ENCODE measurements at places on chromosomes 16 and 17.

- DNase-seq: no peak
Measured at GRCh38 chr16:50819706-50820105, 77.8 kb downstream of the CYLD start.

- no peak for DNase-seq
Measured at GRCh38 chr16:49468611-49469310, 95.2 kb downstream of the C16orf78 start.

GRCh38 chr17:68432086-68432864, 25.0 kb downstream of the WIPI1 start:
- no peak for DNase-seq

DNA sequence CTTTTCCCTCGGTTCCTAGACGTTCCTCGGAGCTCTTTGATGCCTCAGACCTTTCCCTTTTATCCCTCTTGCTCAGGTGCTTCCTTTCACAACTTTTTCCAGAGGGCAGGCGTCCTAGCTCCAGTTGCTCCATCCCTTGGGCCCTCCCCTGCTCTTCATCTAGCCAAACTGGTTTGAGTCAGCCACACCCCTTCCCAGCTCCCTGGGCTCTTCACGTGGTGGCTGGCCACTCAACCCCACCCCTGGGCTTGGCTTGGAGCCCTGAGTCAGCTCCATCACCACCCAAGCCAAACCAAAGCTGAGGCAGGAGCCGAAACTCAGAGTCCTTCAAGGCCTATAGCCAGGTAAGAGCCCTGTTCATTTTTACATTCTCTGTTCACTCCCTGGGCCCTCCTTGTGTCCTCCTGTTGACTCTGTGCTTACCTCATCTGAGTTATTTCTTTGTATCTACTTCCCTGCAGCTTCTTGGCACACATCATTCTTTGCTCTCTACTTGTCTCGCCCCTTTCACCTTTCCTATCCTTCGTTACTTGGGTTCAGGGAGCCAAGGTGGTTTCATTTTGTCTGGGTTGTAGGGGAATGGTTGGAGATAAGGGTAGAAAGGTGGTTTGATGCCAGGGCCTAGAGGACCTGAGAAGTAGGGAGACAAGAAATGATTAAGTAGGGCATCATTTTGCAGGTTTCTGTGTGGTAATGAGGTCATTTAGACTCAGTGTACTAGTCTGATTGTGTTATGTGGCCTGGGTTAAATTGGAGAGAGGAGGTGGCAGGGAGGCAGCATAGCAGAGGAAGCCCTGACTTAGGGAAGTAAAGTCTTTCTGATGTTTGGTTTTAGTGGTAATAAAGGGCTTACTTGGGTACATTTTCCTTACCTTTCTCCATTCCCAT, 7.6 kb upstream of the PHKG2 start:
- no peak for DNase-seq

- no peak for DNase-seq
Measured at GRCh38 chr16:89120921-89121351, 27.3 kb downstream of the ACSF3 start.

- no peak for DNase-seq
Measured at GRCh38 chr16:56422896-56423441, 2.4 kb downstream of the AMFR start.

DNA sequence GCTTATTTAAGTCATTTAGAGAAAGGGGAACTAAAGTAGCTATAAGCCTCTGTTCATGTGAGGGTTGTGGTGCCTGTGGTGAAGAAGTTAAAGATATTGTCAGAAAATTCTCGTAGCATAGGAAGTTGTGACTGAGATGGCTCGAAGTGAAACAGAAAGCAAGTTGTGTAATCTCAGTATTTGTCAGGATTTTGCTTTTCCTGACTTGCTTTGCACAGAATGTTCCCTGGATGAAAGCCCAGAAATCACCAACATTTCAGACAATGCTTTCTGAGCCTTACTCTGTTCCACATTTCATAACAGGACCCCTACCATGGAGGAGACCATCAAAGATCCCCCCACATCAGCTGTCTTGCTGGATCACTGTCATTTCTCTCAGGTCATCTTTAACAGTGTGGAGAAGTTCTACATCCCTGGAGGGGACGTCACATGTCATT, 10.6 kb downstream of the CALCOCO2 start:
- peak; percentile 90 for DNase-seq

GRCh38 chr16:15484662-15485061, 50.3 kb downstream of the BMERB1 start:
- DNase-seq: no peak

DNA sequence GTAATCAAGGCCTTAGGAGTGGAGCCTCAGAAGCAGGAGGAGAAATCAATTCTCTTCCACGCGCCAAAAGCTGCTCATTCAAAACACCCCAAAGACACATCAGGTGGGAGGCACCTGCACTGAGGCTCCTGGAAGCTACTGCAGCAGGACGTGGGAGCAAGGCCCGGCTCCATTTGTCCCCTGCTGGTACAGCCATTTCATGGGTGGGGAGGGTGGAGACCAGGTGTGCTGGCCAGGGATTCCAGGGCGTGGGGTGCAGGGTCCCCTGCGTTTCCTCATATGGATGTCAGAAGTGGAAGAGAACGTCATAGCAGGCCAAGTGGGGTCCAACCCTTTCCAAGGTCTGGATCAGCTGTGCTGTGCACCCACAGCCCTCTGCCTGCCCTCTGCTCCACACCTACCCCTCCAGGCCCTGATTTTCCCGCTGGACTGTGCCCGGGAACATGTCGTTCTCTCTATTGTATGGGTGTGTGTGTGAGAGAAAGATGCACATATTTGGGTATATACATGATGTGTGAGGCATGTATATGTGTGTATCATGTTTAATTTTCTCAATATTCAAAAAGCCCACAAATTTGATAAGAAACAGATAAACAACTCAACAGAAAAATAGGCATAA, 39.2 kb upstream of the CBX4 start:
- DNase-seq: no peak

DNA sequence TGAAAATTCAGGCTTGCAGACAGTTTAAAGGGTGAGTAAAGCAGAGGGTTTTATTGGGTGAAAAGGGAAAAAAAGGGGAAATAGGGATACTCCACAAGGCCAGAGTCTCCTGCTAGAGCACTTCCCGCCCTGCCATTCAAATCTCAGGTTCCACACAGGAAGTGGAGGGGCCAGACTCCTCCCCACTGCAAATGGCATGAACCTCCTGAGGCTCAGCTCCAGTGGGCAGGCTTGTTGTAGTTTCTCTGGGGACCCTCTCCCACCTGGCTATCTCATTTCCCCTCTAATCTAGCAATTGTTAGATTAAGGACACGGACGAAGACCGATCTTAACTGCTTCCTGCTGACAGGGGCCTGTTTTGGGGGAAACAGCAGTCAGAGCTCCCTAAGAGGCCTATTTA, 43.4 kb downstream of the TAOK1 start:
- DNase-seq: peak; percentile 13

- DNase-seq: no peak
Measured at GRCh38 chr17:8285270-8286181, 2.9 kb upstream of the RANGRF start.

DNA sequence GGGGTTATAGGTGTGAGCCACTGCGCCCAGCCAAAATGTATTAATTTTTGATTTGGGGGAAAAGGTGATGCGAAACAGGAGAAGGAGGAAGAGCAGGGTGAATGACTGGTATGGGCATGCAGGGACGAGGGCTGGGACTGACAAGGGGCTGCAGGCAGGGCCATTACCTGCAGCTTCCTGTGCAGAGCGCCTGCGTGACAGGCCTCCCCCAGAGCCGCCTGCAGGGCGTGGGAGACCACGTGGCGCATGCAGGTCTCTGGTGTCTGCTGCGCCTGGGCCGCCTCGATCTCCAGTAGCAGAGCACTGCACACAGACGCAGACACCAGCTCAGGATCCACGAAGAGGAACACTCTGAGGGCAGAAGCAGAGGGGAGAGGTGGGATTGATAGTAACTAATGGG, 32.4 kb downstream of the PIK3R6 start:
- DNase-seq: no peak

GRCh38 chr16:70678121-70678897, 7.5 kb downstream of the MTSS2 start:
- no peak for DNase-seq

DNA sequence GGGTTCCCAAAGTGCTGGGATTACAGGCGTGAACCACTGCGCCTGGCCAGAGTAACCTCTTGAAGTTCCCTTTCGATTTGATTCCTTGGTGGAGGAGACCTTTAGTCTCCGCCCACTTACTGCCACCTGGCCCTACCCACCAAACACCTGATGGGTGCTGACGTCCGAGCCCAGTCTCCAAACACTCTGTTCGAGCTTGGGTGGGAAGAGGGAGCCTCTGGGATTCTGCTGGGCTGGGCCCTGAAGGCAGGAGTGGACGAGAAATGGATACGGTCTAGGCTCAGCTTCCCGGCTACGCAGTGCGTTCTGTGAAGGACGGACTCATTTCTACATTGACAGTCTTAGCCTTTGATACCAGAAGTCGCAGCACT, 870 bp upstream of the ITGA3 start:
- peak; percentile 47 for DNase-seq

- no peak for DNase-seq
Measured at GRCh38 chr16:58472266-58472665, 27.7 kb upstream of the NDRG4 start.

GRCh38 chr17:3710951-3711383, 12.7 kb upstream of the HASPIN start:
- peak; percentile 60 for DNase-seq

DNA sequence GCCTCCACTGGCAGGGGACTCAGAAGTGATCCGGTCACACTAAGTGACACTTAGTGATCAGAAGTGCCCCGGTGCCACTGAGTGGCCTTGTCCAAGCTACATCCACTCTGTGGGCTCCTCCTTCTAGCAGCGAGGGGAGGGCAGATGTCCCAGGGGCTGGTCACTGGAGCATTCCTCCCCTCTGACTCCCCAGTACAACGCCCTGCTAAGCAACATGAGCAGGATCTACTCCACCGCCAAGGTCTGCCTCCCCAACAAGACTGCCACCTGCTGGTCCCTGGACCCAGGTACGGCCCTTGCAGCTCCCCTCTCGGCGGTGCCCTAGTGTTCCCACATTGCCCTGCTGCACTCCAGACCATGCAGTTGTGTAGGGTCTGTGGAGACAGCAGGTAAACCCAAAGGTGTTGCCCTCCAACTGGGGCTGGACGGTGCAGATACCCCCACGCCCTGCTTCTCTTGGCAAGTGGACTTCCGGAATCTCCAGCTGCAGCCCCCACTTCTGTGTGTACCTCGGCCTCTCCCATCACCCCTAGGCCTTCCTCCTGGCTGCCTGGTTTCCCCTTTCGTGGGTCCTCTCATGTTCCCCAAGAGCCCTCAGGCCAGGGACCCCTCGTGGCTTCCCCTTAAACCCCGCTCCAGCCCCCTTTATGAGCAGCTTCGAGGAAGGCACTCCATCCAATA, 2.1 kb downstream of the ACE start:
- DNase-seq: peak; percentile 94

DNA sequence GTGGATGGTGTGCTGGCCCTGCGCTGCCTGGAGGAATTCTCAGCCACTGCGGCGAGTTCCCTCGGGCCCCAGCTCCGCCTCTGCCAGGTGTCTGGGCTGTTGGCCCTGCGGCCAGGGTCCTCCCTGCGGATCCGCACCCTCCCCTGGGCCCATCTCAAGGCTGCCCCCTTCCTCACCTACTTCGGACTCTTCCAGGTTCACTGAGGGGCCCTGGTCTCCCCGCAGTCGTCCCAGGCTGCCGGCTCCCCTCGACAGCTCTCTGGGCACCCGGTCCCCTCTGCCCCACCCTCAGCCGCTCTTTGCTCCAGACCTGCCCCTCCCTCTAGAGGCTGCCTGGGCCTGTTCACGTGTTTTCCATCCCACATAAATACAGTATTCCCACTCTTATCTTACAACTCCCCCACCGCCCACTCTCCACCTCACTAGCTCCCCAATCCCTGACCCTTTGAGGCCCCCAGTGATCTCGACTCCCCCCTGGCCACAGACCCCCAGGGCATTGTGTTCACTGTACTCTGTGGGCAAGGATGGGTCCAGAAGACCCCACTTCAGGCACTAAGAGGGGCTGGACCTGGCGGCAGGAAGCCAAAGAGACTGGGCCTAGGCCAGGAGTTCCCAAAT, 1.3 kb upstream of the TNFSF13 start:
- DNase-seq: no peak

DNA sequence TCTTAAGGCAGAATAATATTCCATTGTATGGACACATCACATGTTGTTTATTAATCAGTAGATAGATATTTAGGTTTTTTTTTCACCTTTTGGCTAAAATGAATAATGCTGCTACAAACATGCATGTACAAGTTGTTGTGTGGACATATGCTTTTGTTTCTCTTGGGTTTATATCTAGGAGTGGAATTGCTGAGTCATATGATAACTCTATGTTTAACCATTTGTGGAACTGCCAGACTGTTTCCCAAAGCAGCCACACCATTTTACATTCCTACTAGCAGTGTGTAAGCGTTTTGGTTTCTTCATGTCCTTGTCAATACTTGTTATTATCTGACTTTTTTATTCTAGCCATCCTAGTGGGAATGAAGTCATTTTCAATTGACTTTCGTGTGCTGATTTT, 21.3 kb downstream of the CYLD start:
- no peak for DNase-seq
